ENCODE measurements at places on chromosomes 13 and 19. TPM values are rescaled to one million over a fixed set of nuclear protein-coding genes. Genes with fewer than 3 reads are reported as not detected.

The PCDH20 gene
- total RNA-seq = not detected

The VSTM1 gene
- not detected for total RNA-seq

DNA sequence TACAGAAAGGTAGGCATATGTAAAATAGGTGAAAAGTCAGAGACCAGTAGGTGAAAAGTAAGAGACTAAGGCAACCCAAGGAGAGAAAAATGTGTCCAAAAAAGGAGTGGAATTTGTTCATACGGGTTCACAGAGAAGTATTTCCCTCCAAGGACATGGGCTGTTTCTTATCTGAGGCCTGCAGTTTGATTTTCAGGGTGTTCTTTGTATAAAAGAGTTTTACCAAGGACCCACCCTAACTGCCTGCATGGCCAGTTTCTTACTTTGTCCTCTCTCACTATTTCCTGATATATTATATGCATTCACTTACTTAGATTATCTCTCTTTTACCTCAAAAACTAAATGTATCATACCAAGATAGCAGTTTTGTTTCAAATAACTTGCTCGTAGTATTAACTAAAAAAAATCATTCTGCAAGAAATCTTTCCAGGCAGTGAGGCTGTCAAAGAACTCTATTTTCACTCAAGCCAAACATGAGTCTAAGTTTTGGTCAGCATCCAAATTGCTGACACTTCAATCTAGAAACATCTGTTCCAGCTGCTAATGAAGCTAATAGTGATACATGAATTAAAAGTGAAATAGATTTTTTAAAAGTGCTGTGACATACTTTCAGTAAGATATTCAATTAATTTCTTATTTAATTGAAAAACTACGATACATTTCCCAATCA lies 141.4 kb upstream of the SGCG start:
- no peaks in the 10 kb centered on the region for H3K4me1 ChIP-seq
- no peaks in the 10 kb centered on the region for H3K36me3 ChIP-seq
- no peak overlapping the region for H3K27ac ChIP-seq
- DNase-seq = no peak

The FGF21 gene
- total RNA-seq = not detected

- no peaks in the 10 kb centered on the region for H3K36me3 ChIP-seq
- H3K4me1 ChIP-seq = peaks cover 23% of the 10 kb centered on the region
- H3K27me3 ChIP-seq = peaks cover 38% of the 10 kb centered on the region
- DNase-seq = no peak
These were observed 1.5 kb upstream of the NRTN start for GRCh38 chr19:5803441-5803751.

The NEK5 gene
- total RNA-seq = not detected

The PCDH17 gene
- not detected for total RNA-seq

GRCh38 chr13:73715114-73715910 lies 418.9 kb downstream of the KLF12 start:
- peaks cover 44% of the 10 kb centered on the region for H3K4me1 ChIP-seq
- peak overlapping the region; percentile 84 for H3K27ac ChIP-seq
- H3K36me3 ChIP-seq = peaks cover 41% of the 10 kb centered on the region
- H3K4me3 ChIP-seq = peak overlapping the region; percentile 67

DNA sequence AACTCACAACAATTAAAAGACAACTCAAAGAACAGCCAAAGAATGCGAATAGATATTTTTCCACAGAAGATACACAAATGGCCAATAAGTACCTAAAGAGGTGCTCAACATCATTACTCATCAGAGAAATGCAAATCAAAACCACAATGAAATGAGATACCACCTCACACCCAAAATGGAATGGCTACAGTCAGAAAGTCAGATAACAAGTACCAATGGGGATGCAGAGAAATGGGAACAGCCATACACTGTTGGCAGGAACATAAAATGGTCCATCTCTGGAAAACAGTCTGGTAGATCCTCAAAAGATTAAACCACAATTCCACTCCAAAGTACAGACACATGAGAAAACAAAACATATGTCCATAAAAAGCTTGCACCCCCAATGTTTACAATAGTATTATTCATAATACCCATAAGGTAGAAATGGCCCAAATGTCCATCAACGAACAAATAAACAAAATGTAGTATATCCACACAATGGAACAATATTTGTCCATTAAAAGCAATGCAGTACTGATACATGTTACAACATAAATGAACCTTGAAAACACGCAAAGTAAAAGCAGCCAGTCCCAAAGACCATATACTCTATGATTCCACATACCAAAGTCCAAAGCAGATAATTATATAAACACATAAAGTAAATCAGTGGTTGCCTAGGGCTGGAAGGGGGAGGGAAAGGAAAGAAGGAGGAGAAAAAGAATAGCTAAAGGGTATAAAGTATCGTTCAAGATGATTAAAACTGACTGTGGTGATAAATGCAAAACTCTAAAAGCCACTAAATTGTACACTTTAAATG lies 19.6 kb downstream of the USP12 start:
- no peak overlapping the region for H3K27ac ChIP-seq
- peaks cover 31% of the 10 kb centered on the region for H3K36me3 ChIP-seq
- DNase-seq = no peak
- no peak overlapping the region for H3K4me3 ChIP-seq
- peaks cover 34% of the 10 kb centered on the region for H3K4me1 ChIP-seq

- H3K27ac ChIP-seq = no peak overlapping the region
- peaks cover 5% of the 10 kb centered on the region for H3K27me3 ChIP-seq
- H3K4me3 ChIP-seq = no peak overlapping the region
These were observed 78.8 kb upstream of the TPP2 start for GRCh38 chr13:102517959-102518358.

Data from activated CD4-positive, alpha-beta memory T cell treated with anti-CD3 and anti-CD28 coated beads, Interleukin-2, amount 10 ng/mL, durations not matched to agents 7 days and 5 days (primary cell).